ENCODE measurements at places on chromosomes 6 and 20.

- peak; percentile 87 for DNase-seq
Measured at GRCh38 chr20:8223091-8223870, 91.2 kb downstream of the PLCB1 start.

DNA sequence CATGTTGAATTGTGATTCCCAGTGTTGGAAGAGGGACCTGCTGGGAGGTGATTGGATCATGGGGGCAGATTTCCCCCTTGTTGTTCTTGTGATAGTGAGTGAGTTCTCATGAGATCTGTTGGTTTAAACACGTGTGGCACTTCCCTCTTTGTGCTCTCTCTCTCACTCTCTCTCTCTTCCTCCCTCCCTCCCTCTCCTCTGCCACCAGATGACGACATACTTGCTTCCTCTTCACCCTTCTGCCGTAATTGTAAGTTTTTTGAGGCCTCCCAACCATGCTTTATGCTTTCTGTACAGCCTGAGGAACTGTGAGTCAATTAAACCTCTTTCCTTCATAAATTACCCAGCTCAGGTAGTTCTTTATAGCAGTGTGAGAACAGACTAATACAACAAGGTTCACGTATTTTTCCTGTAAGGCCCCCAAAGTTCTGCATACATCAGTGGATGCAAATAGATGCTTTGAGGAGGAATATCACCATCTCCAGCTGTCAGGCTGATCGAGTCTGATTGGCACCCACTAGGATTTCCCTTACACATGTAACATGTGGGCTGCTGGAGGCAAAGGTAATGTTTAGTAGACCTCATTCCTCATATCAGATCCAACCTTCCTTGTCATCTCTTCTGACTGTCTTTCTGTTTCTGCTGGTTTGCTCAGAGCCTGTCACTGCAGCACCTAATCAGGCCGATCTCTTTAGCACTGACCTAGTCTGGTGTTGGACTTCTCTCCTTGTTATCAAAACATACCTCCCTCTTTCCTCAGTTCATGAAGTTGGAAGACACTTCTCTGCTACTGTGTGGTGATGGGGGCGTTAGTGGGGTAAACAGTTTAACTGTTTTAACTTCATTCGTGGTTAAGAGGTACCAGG, 54.3 kb upstream of the BACH2 start:
- no peak for DNase-seq

DNA sequence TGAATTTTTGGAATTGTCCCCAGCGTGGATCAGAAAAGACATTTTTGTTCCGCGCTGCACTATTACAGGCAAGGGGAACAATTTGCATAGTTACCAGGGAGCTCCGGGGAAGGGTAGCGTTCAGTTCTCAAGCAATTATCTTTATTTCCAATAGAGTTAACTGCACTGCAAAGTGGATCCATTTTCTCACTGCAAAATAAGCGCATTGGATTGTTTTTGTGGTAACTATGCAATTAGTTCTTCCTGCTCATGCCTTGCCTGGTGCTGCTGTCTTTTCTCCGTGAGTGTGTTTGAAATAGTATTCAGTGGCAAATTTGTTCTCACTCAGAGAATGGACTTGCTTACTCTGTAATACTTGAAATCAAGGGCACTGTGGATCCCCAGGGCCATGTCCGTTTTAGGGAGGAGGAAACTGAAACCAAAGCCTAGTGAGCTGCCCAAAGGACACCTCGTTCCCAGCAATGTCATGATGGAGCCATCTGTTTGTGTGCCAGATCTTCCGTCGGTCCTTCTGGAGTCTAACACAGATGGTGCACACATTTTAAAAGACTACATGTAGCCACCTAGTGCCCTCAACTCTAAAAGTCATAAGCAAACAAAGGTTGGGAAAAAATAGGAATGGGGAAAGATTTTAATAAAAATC, 7.4 kb upstream of the PCK1 start:
- DNase-seq = no peak

GRCh38 chr6:14037402-14038277, 79.9 kb upstream of the CD83 start:
- peak; percentile 35 for DNase-seq

DNA sequence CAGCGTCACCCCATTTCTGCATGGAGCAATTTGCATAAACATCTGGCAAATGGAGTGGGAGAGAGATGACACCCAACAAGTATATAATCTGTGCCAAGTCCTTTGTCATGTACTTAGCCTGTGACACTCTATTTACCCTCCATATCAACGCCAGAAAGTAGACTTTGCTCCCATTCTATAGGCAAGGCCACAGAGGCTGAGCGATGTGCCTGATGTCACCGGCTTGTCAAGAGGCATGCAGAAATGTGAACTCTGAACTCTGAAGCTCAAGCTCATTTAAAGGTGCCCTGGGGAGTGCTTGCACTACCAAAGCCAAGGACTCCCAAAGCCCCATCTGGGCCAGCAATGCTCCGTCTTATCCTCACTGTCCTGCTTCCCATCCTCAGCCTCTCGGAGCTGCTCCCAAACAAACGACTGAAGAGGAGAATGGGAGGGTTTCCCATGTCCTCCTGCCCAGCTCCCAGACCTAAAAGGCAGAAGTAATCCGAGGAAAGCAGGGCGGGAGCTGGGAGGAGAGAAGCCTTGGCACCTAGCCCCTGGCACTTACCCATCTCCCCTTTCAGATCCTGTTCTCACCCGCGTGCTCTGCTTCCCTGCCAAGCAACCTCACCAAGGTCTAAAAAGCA, 9.2 kb downstream of the CPNE5 start:
- no peak for DNase-seq

DNA sequence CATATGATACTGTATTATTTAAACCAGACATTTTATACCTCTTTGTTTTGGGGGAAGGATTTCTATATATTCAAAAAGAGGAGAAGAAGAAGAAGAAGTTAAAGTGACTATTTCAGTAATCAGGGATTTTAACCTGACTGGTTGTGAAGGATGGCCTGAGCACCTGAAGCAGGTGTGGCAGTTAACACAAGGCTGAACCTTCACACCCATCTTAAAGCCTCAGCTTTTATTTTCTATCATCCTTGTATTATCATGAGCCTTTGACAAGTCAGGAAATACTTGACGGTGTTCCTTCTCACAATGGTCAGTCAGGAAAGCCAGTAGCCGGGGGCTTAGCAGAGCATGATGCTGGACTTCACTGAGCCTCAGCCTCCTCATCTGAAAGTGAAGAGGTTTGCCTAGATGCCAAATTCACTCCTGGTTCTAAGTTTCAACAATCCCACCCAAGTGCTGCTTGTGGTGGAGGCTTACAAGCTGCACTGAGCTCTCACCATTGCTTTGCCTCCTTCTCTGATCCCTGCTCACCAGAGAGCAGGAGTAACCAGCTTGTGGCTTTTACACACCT, 117.2 kb downstream of the JAG1 start:
- DNase-seq = no peak

- no peak for DNase-seq
Measured at GRCh38 chr6:118876198-118876597, 17.8 kb upstream of the ASF1A start.

- no peak for DNase-seq
Measured at GRCh38 chr20:57840066-57840465, 130.3 kb upstream of the PMEPA1 start.

- no peak for DNase-seq
Measured at GRCh38 chr6:20704325-20705025, 170.2 kb downstream of the CDKAL1 start.

GRCh38 chr20:7274870-7275269, 507.4 kb downstream of the BMP2 start:
- DNase-seq = no peak

DNA sequence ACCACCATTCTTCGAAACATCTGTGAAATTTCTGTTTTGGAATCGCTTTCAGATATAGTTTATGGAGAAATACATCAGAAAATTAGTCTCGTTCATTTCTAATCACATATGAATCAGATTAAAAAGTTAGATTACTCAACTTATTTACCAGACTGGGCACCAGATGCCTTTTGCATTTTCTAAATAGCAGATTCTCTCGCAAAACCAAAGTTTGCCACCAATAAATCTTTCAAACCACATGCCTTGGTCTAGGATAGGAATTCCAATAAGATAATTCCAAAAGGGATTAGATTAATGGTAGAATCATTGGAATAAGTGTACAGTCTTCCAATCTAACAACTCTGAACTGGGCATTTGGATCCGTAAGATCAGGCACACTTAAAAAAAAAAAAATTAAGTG, 160.4 kb upstream of the TAB2 start:
- DNase-seq = no peak

- no peak for DNase-seq
Measured at GRCh38 chr20:41897708-41898107, 279.5 kb upstream of the CHD6 start.

- DNase-seq = no peak
Measured at GRCh38 chr6:34148631-34149451, 3.0 kb upstream of the GRM4 start.

GRCh38 chr6:52509281-52510212, 67.3 kb downstream of the TRAM2 start:
- DNase-seq = no peak

GRCh38 chr6:3402310-3403237, 54.3 kb downstream of the SLC22A23 start:
- no peak for DNase-seq

GRCh38 chr6:11410539-11411307, 126.8 kb upstream of the TMEM170B start:
- no peak for DNase-seq

- DNase-seq = no peak
Measured at GRCh38 chr20:48463916-48464315, 363.9 kb downstream of the PREX1 start.

DNA sequence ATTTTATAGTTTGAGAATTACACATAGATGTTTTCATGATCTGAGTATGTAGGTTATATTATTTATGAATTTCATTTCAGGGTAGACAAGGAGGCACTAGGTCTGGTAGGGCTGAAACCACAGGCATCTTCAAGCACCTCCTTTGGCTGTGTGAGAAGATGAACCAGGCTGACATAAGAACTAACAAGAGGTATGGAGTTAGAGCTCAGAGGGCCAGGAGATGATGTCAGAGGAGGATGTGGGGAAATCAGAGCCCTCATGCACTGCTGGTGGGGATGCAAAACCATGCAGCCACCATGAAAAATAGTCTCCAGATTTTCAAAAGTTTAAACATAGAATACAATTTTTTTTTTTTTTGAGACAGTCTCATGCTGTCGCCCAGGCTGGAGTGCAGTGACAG, 13.6 kb upstream of the RIPOR3 start:
- no peak for DNase-seq

DNA sequence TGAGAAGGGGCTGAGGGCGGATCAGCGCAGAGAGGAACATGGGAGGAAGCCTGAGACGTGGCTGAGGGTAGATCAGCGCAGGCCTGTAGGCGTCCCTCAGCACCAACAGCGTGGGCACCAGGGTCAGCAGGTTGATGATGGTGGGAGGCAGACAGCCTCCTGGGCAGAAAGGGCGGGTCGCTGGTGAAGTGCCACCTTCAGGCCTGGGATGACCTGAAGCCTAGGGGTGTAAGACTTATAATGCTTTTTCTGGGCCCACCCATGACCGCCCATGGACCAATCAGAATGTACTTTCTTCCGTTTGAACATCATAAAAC, 462.1 kb downstream of the TBC1D32 start:
- DNase-seq = no peak

GRCh38 chr6:117072134-117072533, 193.2 kb upstream of the VGLL2 start:
- no peak for DNase-seq

GRCh38 chr6:93417421-93418013, 1.8 kb downstream of the EPHA7 start:
- no peak for DNase-seq

GRCh38 chr20:19435821-19436220, 223.4 kb downstream of the SLC24A3 start:
- DNase-seq = no peak

DNA sequence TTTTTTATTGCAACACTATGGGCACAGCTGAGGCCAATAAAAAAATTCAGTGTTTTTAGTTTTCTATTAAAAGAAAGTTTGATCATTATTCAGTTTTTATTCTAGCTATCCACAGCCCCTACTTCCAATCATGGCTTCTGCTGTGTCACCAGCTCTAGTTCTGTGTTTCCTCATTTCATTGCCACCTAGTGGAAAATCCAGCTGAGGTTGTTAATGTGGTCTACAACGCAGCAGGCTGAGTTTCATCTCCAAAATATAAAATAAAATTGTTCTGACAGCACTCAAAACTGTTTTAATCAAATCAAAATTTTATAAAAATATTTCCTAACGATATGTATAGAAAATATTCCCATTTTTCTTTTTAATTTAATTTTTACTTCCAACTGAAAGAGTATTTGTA, 13.6 kb downstream of the COL9A1 start:
- DNase-seq = no peak

GRCh38 chr6:105258816-105259215, 79.0 kb upstream of the POPDC3 start:
- DNase-seq = no peak

DNA sequence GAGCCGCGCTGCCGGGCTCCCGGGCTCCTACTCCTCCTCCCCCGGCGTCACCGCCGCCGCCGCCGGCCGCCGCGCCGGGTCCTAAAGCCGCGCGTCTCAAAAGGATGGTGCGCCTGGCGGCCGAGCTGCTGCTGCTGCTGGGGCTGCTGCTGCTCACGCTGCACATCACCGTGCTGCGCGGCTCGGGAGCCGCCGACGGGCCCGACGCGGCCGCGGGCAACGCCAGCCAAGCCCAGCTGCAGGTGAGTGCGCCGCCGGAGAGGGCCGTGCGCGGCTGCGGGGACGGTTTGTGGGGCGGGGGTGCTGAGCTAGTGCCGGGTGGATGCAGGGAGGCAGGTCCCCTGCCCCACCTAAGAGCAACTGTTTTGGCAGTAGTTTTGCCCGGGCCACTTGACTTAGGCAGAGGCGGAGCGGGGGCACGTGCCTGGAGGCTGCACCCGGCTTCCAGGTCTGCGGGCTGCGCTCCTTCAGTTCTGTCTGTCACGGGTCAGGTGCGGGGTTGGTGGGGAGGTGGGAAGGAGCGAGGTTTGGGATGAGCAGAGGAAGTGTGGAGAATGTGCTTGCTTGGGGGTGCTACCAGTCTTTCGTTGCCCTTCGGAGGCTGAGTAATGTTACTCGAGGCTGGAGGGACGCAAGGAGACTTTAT, 722 bp downstream of the ISM1 start:
- DNase-seq = no peak

- DNase-seq = no peak
Measured at GRCh38 chr6:124551711-124552233, 410.5 kb upstream of the RNF217 start.

DNA sequence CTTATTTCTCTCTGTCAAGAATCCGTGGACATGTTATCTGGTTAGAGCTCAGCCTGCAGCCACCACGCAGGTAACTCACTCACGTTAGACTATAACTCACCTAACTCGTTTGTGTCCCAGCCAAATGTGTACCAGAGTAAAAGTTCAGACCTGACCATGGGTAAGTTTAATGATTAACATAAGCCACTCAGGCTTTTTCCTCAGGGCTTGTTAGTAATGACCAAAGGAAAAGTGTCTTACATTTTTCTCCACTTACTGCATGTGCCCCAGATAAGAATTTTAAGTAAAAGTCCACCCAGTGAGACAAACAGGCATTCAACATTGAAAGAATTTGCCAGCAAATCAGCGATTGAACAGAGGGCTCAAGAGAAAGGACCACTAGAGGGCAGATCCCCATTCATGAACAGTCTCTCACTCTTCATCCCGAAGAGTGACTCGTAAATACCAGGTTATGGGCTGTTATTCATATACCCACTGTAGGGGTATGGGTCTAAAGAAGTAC, at the start of gene PKHD1:
PKHD1 (minus strand) TSS at position 116 of the 502 bp plus-strand sequence. CDS start 2,680 bp downstream, outside the sequence.
- DNase-seq = no peak

GRCh38 chr20:48583171-48583570, 244.6 kb downstream of the PREX1 start:
- DNase-seq = no peak

GRCh38 chr6:96942676-96943075, 18.1 kb downstream of the KLHL32 start:
- DNase-seq = no peak
